ENCODE measurements at places on chromosomes 7 and 10.

DNA sequence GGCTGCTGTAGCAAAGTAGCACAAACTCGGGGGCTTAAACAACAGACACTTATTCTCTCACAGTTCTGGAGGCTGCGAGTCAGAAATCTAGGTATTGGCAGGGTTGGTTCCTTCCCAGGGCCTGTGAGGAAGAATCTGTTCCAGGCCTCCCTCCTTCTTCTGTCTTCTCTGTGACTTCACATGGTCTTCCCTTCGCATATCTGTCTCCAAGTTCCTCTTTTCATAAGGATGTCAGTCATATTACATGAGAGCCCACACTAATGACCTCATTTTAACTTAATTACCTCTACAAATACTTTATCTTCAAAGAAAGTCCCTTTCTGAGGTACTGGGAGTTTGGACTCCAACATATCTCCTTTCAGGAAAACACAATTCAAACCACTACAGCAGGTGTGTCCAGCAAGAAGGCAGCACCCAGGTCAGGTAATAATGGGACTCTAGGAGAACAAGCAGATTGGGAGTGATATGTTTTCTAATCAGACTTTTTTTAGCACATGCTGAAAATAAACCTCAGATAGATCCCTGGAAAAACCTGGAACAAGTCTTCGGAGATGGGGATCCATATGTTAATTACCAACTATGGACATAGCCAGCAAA lies 11.7 kb downstream of the CREB5 start:
- no peak for DNase-seq

DNA sequence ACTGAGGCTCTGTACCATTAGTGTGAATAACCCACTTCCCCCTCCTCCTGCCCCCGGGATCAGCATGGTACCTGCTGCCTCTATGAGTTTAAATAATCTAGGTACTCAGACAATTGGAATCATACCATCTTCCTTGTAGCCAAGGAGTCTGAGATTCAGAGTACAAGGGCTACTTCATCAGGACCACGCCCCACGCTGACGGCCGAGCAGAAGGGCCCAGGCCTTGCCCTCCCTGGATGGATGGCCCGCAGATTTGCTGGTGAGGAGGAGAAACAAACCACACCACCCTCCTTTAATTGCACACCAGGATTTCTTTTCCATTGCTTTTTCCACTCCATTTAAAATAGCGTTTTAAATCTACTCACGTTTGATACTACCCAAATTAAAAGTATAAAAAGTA lies 649.9 kb upstream of the ADARB2 start:
- no peak for DNase-seq

DNA sequence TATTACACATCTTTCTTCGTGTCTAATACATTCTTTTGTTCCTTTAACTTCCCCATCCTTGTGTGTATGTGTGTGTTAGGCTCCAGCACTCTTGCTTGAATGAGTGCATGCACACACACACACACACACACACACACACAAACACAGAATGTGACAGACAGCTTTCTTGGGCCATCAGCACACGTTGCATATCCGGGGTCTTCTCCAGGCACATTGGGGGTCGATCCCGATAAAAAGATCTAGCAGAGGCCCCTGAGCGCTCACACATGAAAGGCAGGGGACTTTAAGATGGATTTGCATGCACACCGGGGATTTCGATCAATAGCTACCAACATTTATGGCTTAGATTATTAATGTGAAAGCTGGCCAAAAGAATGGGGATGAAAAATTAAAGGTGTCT lies 4.5 kb downstream of the SKIDA1 start:
- no peak for DNase-seq

DNA sequence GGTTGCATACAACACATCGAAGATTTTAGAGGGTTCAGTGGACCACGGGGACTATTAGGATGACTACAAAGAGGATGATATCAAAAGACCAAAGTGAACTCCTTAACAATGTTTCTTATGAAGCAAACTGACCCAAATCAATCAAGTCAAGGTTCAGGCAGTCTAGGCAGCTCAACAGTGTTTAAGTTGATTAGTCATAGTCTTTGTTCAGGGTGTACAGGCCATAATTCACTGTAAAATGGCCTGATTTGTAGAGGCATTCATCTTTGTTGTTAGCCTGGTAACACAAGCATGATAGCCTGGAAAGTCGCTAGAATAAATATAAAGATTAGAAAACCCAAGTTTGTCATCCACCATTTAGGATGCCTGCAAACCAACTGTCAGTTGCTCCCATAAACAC lies 32.6 kb downstream of the ANTXRL start:
- DNase-seq, result no peak

GRCh38 chr10:77513781-77514331 lies 123.8 kb downstream of the KCNMA1 start:
- DNase-seq, result no peak

GRCh38 chr10:30454744-30455510 lies 20.9 kb downstream of the MAP3K8 start:
- DNase-seq, result no peak

- no peak for DNase-seq
These were observed 193.4 kb upstream of the PRSS58 start for GRCh38 chr7:142451296-142451695.

GRCh38 chr7:127256041-127256725 lies 3.4 kb upstream of the GRM8 start:
- no peak for DNase-seq

DNA sequence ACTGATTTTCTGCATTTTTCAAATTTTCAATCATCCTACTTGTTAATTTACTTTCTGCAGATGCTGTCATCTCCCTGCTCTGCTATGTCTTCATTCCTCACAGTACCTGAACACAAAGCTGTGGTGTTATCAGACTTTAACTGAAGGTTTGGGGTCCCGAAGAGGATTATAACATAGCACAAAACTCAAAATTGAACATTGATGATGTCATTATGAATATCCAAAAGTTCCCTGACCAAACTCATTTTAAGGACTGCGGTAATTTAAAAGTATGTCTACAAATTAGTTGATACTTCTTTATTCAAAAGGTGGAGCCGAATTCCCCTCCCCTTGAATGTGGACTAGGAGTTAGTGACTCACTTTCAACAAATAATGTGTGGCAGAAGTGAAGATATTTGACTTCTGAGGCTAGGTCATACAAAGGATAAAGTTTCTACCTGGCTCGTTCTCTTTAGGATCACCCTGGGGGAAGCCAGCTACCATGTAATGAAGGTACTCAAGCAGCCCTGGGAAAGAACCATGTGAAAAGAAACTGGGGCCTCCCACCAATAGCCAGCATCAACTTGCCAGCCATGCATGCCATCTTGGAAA lies 6.4 kb upstream of the ENTPD7 start:
- no peak for DNase-seq

GRCh38 chr7:30671793-30672465 lies 10.3 kb downstream of the CRHR2 start:
- DNase-seq, result no peak

DNA sequence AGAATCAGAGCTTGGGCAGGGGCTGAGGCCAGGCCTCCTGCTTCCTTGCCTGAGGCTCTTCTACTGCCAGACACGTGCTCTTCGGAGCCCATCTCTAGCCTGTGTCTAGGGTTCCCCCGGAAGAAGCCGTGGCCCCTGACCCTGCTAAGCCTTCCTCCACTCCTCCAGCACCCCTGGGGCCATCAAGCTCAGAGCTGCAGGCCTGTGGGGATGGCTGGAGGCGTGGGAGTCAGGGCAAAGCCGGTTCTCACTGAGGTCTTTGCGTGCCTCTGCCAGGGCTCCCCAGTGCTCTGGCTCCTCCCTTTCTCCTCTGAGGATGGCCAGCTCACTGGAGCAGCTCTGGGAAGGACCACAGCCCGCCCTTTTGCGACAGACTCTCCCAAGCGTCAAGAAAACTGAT lies 34.4 kb downstream of the GHRHR start:
- no peak for DNase-seq

GRCh38 chr7:54349229-54349628 lies 192.9 kb upstream of the VSTM2A start:
- no peak for DNase-seq

GRCh38 chr7:70312336-70312735 lies 714.1 kb downstream of the AUTS2 start:
- no peak for DNase-seq

DNA sequence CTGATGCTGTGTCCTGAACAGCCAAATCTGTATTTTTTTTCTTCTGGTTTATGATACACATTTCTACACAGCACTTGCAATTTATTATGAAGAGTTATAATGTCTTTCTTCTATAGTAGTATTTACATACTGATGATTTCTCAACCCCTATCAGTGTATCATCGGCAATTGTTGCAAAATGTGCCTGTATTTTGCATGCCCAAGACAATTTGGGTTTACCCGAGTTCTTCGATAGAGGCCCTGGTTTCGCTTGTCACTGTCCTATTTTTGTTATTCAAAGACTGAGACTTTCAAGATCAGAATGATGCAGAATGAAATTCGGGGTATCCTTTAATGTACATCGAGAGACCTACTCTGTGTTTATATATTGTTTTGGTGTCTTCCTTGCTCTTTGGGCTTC lies 184.5 kb upstream of the PRSS58 start:
- no peak for DNase-seq

GRCh38 chr7:78673272-78673671 lies 780.2 kb downstream of the MAGI2 start:
- DNase-seq, result peak; percentile 5

DNA sequence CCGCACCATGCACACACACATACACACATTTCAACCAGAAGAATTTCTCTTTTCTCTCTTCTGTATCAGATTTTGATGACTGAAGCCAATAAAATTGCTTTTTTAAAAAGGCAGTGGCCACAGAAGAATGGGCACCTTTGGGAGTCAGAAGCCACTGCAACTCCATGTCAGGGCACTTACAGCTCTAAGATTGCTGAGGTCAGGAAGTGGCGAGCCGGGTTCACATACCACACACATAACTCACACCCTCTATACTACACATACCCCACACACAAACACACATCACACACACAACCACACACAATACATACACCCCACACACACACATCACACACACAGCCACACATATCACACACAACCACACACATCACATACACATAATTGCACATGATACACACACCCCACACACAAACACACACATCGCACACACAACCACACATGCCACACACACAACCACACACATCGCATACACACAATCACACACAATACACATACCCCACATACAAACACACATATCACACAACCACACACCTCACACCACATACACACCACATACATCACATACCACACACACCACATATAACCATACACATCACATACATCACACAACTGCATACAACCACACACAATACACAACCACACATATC lies 31.2 kb downstream of the GPRIN2 start:
- DNase-seq, result no peak

DNA sequence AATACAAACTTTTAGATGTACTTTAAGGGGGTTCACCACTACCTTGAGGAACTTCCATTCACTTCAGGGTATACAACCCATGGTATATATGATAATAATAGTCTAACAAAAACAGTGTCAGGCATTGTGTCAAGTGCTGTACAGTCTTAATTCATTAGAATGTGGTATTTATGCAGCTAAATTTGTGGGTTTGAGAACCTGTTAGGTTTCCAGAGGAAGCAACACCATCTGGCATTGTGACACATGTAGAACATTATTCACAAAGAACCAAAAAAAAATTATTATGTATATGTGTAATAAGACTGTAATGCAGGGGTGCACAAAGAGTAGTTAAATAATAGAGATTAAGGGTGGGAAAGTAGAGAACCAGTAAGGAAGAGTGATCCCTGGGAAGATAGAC lies 26.3 kb downstream of the TMEM60 start:
- DNase-seq, result no peak

DNA sequence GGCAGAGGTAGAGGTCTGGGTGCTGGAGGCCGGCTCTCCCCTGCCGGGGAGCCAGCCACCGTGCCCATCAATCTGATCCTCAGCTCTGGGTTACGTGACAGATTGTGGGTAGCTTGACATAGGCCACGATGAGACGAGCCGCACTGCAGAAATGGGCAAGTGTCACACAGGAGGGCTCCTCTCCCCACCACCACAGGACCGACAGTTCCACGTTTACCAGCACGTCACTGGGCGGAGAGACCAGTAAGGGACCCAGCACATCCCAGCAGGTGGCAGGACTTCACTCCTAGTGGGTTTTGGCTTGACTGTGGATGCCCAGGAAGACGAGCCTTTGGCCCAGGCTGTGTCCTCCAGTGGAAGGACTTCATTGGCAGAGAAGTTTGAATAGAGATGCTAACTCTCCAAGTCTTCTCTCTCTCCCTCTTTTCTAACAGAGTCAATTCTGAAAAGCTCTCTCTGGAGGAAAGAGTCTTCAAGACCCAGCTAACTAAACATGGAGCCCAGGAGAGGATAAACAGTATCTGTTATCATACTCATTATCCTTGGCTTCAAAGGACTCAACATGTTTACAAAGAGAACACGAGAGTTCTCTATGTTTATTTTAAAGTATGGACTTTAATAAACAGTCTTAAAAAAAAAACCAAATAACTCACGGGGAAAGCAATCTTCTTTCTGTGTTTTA lies 129.3 kb upstream of the JCAD start:
- DNase-seq, result no peak

DNA sequence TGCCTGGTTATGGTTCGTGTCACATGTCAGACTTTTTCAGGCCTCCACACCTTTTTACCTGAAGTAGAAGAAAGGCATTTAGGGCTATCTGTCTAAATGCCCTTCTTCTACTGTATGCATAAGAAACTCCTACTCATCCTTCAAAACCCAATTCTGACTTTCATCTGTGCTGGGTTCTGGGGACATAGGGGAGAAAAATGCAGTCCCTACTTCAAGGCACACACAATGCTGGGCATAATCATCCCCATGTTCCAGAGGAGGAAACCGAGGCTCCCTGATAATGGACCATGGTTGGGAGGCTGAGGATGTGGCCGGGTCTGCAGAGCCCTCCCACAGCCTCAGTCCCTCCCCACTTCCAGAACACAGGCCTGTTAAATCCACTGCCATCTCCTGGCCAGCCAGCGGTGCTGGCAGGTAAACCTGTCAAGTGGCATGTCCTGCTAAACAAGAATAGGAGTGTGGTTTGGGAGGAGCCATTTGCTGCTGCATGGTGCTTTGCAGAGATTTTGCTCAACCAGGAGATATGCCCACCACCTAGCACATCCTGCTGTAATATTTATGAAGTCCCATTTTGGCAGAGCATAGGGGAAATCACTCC lies 32.0 kb downstream of the GRID1 start:
- DNase-seq, result peak; percentile 35

DNA sequence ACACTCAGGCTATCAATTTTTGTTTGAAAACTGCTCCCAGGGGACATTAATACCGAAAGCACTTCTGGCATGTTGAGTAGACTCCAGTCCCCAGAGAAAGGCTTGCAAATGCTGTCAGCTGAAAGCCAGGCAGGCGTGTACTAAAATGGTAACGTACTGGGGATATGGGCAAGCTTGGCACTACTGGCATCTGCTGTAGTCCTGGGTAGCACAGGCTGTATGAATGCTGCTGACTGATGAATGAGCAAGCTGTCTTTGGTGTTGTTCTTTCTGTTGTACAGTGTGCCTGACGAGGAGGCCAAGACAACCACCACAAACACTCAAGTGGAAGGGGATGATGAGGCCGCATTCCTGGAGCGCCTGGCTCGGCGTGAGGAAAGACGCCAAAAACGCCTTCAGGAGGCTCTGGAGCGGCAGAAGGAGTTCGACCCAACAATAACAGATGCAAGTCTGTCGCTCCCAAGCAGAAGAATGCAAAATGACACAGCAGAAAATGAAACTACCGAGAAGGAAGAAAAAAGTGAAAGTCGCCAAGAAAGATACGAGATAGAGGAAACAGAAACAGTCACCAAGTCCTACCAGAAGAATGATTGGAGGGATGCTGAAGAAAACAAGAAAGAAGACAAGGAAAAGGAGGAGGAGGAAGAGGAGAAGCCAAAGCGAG lies 53.5 kb upstream of the AGBL3 start:
- no peak for DNase-seq

Measured in NCI-H1105 treated with DMSO at 0.1 percent for 48 hours (cell line).